ENCODE measurements at places on chromosomes 5 and 9.
A peak's percentile ranks its signal among the peaks of the same experiment; 100 is the strongest.

DNA sequence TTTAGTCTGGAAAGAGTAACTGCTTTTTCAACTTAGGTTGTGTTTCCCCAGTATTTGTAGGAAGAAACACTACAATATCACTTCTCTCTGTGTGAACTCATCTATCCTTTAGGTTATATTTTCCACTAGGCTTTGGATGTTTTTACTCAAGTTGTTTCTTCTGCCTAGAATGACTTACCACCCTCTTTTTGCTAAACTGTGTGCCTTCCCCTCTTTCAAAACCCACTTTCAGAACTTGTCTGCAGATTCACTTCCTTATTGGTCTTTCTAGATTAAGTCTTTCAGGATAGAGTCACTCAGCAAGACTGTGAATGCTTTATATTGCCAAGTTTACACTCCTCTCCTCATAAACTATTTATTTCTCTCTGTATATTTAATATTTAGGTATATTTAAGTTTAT, 14.2 kb upstream of the CAST start:
- no peak for DNase-seq

DNA sequence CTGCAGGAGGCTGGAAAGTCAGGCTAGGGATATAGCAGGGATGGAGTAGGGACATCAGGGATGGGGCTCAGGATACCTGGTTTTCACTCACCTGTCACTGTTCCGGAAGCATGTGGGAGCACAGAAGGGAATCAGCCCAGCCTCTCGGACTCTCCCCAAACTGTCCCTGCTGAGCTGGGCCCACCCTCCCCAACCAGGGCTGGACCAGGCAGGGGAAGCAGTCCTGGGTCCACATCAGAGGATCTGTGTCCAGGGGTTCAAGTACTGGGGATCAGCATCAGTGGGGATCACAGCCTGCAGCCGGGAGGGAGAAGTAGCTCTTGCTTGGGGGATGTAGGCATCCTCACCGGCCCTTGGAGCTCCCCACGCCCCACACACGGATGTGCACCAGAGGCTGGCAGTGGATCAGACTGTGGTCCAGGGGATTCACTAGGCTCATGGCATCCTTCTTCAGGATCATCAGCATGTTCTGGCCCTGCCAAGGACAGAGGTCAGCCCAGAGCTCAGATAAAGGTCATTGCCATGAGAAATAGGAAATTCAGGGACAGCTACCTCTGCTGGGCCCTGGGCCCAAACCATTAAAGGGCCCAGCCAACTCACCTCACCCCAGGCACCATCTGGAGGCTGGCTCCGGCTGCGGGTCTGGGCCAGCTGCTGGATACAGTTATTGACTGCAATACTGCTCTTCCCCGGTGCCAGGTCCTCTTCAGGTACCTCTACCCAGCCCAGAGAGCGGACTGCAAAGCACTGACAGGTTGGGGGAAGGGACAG, 2.5 kb downstream of the APBB3 start:
- no peak for DNase-seq

DNA sequence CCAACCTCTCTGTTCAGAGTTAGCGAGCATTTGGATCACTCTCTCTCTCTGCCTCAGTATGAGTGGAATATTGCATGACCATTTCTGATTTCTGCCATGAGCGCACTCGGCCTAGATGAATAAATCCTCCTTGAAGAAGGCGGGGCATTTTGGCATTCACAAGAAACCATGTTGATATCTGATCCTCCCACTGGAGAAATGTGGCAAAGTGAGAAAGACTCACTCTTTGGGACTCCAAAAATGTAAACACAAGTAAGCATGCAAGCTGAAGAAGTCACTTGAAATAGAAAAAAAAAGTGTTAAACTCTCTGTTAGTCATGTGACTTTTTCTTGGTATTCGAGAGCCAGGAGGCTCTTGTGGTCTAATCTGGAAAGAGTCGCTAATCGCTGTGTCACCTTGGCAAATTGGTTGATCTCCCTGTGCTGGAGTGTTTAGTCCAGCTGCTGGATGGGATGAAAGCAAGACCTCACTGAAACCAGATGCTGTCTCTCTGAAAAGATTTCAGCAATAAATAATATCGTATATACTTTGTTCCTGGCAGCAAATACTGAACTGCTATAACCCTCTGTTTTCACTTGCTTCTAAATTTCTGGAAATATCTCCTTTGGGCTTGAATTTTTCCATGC, 95.5 kb downstream of the GHR start:
- DNase-seq, result no peak

GRCh38 chr9:136606687-136607333, 55.9 kb upstream of the EGFL7 start:
- no peak for DNase-seq

DNA sequence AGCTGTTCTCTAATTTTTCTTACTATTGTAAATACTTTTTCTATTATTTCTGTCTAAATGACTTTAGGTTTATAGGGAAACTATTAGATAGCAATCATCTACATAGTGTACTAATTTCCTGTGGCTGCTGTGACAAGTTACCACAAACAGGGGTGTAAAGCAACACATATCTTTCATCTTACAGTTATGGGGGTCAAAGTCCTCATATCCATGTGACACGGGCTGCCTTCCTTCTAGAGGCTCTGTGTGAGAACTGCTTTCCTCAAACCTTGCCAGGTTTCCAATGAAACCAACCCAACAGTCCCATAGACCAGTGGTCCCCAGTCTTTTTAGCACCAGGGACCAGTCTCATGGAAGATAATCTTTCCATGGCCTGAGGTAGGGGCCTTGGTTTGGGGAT, 189.1 kb downstream of the ROR2 start:
- DNase-seq, result no peak

- DNase-seq, result no peak
Observed at GRCh38 chr9:123745451-123745850, 184.5 kb downstream of the DENND1A start.

DNA sequence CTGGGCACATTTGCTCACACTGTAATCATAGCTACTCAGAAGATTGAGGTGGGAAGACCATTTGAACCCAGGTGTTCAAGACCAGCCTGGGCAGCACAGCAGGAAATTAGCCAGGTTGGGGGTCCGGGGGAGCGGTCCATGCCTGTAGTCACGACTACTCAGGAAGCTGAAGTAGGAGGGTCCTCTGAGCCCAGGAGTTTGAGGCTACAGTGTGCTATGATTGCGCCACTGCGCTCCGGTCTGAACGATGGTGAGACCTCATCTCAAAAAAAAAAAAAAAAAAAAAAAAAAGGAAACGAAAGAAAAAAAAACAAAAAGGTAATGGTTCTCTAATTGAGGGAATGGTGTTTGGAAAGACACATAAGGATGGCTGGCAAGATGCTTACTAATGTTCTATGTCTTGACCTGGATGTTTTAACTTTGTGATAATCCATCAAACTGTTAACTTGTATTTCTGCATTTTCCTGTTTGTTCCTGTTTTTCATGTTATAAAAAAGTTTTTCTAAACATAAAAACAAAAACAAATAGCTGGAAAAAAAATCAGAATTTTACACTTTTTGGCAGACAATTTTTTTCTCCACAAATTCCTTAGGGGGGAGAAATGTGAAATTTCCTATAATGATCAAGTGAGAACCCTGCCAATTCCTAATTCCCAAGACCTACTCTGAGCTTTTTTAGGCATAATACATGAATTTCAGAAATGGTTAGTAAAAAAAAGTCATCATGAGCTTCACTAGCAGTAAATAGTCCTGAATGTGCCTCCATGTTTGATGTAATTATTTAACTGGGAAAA, 96.9 kb downstream of the DENND1A start:
- DNase-seq, result no peak

DNA sequence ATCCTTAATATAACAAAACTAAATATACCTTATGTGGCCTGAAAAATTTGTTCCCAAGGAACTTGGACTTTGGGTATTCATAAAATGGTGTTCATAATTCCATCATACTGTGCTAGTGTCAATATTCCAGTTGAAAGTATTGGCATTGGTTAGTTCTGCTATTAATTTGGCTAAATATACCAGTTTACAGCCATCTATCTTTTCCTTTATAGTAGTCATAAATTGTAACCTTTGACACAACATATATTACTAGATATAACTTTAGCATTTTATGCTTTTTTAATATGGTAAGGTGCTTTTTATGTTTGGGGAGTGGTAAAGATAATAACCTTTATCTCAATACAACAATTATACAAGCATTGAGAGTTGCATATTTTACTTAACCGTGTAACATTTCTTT, 23.7 kb downstream of the SPATA31D1 start:
- DNase-seq, result no peak

- no peak for DNase-seq
Observed at GRCh38 chr5:10323588-10324488, 16.1 kb upstream of the CMBL start.

DNA sequence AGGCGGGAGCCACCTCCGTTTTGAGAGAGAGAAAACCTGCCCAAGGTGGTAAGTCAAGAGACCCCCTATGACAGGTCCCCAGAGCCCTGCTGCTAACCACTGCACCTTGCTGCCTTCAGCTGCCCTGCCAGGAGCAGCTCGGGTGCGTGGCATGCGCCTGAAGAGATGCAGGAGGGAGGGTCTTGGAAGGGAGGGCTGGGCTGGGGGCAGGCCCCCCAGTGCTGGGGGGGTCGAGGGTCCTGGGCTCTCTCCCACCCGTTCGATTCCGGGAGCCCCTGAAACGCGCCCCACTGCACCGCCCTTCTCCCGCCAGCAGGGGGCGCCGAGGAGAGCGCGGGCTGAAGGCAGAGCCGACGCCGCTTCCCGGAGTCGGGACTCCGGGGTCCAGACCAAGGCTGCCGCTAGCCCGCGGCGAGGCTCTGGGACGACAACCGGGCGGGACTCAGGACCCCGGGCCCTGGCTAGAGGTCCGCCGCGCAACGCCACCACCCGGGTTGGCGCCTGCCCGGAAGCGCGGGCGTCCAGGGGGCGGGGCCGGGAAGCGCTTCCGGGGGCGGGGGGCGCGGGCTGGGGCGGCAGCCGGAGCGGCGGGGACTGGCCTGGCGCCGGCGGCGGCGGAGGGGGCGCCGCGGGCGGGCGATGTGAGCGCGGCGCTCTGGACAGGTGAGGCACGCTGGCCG, at the start of gene ZBTB34:
Gene ZBTB34, plus strand, starts transcription at position 563 of the 680 bp plus-strand sequence. CDS start 18,761 bp downstream, outside the sequence.
- peak; percentile 68 for DNase-seq

DNA sequence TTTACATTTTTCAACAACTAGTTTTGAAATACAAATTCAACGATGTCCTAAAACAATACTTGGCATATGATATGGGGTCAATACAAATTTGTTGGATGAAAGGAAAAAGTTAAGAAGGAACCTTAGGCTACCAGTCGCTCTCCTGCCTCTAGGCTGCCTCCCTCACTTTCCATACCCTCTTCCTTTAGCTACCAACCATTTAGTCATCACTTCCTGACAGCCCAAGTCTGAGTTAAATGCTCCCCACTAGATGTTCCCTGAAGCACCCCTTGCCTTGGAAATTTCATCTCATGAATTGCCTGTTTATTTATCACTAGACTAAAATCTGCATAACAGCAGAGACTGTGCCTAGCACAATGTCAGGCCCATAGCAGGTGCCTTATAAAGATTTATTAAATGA, 2.7 kb upstream of the LARS1 start:
- DNase-seq, result no peak

GRCh38 chr9:5315187-5315923, 10.8 kb upstream of the RLN2 start:
- DNase-seq, result no peak

- no peak for DNase-seq
Observed at GRCh38 chr9:94757158-94757557, 30.7 kb downstream of the AOPEP start.

DNA sequence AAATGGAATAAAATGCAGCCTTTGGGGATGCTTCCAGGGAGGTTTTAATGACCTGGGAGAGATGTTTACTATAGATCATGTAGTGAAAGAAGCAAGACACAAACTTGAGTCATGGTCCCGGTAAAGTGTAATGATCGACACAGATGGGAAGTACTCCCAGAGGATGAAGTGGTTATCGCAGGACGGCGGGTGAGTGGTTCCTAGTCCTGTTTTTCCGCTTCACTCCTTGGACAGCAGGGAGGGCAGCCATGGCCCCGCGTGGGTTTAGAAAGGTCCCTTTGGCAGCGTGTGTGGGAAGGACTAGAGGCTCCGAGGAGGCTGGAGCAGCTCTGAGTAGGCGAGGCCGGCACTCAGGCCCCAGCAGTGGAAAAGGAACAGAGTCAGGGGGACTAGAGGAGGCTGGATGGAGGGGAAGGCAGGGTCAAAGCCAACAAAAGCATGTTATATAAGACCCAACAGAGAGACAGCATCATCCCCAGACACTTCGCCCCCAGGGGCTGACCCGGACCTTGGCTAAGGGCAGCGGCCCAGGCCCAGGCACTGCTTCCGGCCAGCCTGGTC, 49.2 kb upstream of the STXBP1 start:
- no peak for DNase-seq

GRCh38 chr9:101437806-101438232, 2.2 kb upstream of the ALDOB start:
- no peak for DNase-seq

DNA sequence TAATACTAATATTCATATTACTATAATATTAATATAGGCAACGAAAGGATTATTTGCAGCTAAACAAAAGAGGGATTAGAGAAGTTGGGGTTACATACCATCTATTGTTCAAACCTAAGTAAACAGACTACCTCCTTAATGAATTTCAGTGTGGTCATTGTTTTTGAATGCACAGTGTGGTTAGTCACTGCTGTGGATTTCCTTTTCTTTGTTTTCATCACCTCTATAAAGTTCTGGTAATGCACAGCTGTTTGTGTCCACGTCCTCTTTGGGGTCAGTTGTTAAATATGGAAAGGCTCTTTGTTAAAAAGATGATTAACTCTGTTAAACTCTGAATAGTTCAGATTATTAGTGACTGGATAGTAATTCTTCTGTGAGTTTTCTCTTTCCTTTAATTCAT, 233.6 kb downstream of the MAST4 start:
- no peak for DNase-seq

- no peak for DNase-seq
Observed at GRCh38 chr5:18789218-18789998, 1155.1 kb downstream of the TAF11L14 start.

GRCh38 chr9:87681271-87682061, 44.5 kb upstream of the CTSL start:
- DNase-seq, result no peak

DNA sequence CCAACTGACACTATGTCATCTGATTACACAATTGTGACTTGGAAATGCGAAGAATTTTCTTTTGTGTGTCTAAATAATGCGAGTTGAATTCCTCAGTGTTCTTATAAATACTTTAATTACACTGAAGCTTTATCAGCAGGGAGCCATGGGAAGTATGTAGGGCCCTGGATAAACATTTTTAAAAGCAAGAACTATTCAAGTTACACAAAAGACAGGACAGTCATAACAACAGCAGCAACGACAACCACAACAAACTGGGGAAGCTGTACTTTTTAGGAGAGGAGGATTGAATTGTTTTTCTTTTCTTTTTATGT, 250.3 kb upstream of the ZNF608 start:
- no peak for DNase-seq

GRCh38 chr5:135549413-135549812, 13.6 kb upstream of the NEUROG1 start:
- no peak for DNase-seq
